Esophagus squamous epithelium (tissue), 5 donors: ENCODE measurements at places on chromosomes 13 and 19.

- no peak for DNase-seq
These were observed 11.1 kb upstream of the TDRD12 start for GRCh38 chr19:32708457-32708856.

- no peak for DNase-seq
These were observed 812.6 kb downstream of the DACH1 start for GRCh38 chr13:71054358-71054757.

GRCh38 chr13:110379905-110380341 lies 72.8 kb downstream of the COL4A2 start:
- no peak for DNase-seq

- DNase-seq, result no peak
These were observed 101.2 kb upstream of the TEX29 start for GRCh38 chr13:111219280-111219679.

DNA sequence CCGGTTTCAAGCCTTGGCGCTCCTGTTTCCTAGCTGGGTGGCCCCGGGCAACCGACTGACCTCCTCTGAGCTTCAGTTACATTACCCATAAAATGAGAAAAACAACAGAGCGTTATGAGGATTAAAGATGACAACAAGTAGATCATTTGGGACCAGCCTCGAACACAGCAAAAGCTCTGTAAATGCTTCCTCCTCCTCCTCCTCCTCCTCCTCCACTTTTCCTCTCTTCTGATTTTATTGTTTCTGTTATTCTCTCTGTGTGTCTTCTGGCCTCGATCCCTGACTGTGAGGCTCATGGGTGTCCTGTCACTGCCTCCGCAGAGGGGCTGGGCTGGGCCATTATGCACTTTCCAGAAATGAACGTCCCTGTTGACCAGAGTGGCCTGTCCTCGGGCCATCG lies 176.2 kb downstream of the URI1 start:
- no peak for DNase-seq

- no peak for DNase-seq
These were observed 24.8 kb upstream of the IGFL4 start for GRCh38 chr19:46065486-46066071.

- DNase-seq, result peak; percentile 96
These were observed 18.5 kb downstream of the LMTK3 start for GRCh38 chr19:48492925-48493717.

GRCh38 chr19:1384085-1384462 lies 367 bp downstream of the NDUFS7 start:
- no peak for DNase-seq

DNA sequence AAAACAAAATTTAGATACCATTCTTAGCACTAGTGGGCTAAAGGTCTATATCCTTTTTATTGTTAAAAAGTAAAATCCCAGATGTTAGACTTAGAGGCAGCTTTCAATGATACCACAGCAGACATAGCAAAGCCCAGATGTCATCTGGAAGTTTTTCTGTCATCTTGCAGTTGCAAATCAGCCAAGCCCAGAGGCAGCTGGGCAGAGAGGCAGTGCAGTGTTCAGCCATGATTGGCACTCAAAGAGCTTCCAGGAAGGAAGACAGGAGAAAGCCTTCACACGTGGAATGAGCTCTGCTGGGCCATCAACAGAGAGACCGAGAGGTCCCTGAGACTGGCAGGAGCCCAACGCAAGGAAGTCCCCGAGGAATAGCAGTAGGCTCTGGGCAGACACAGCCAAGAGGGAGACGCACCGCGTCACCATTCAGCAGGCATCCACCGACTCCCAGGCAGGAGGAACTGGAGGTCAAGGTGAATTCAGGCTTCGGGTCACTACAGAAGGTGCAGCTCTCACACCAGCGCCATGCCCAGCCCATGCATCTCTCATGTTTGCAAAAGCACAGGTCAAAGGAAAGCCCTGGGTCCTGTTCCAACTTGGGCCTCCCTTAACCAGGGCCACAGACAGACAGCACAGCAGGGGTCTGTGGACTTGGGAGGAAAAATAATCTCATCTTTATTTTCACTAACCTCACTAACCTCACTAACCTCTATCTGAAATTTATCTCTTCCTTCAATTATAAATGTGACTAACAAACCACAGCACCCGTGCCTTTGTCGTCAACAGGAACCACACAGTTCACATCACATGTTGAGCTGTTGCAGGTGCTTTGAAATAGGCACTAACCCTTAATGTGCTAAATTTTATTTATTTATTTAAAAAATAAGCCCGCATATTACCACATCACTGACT lies 54.9 kb downstream of the TUBGCP3 start:
- no peak for DNase-seq

DNA sequence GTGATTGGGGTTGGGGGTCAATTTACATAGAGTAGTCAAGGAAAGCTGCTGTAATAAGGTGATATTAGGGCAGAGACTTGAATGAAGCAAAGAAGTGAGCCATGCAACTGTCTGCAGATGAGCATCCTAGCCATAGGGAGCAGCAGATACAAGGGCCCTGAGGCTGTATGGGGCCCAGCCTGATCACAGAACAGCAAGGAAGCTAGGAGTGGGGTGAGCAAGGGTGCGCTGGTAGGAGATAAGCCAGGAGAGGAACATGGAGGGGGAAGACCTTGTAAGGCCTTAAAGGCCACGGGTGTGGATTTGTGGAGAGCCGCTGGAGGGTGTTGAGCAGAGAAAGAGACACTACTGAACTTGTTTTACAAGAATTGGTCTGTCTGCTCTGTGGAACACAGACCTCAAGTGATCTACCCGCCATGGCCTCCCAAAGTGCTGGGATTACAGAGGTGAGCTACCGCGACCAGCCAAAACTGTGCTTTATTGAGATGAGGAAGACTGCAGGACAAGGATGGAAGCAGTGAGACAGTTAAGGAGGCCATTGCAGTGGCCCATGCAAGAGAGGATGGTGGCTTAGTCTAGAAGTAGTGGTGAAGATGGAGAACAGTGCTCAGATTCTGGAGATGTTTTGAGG lies 93.0 kb downstream of the ZAR1L start:
- DNase-seq, result no peak

GRCh38 chr19:8566855-8567254 lies 10.4 kb downstream of the MYO1F start:
- DNase-seq, result no peak

DNA sequence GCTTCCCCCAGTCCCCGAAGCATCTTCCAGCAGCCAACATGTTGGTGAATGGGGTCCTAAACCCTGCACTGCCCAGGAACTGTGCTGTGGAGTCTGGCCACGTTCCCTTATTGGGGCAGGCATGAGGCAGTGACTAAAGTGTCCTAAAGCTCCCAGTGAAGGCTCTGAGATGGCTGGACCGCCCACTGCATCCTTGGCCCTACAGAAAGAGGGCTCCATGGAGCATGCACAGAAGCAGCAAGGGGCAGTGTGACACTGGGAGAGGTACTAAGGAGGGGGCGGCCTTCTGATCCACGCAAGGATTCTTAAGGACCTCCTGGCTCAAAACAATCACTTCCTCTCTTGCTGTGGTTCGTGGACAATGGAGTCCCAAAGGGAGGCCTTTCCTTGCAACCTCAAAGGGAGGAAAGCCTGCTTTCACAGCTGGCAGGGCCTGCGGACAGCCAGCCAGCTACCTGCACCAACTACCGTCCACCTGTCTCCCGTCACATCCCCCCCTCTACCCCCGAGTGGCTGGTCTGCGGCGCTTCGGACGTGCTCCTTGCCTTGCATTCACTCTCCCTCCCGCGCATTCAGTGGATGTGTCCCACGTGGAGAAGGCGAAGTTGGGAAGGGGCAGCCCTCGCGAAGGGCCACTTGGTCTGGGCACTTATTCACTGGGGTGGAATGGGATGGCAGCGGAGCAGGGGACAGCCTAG lies 63.9 kb upstream of the STARD13 start:
- DNase-seq, result no peak

GRCh38 chr13:110155072-110155471 lies 151.9 kb downstream of the COL4A1 start:
- DNase-seq, result no peak

- no peak for DNase-seq
These were observed 1082.6 kb downstream of the EFNB2 start for GRCh38 chr13:105452895-105453294.

GRCh38 chr13:99310382-99311031 lies 3.3 kb upstream of the GPR183 start:
- DNase-seq, result no peak
